ENCODE measurements at places on chromosomes 2 and 18.

DNA sequence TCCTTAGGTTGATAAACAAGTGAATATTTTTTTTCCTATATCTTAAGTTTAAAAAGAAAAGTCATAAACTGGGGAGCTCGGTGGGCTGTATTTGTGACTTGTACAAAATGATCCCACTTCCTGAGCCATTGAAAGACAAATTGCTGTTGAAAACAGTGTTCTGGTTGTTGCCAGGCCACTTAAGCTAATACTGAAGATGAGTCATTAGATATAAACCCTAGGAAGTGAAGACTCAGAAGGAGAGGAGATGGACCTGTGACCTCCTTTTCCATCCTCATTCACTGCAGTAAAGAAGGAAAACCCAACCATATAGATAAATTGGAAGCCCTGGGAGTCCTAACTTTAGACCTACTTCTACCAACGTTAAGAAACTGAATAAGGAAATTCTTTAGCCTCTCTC, 46.2 kb upstream of the SERPINE2 start:
- DNase-seq: no peak

DNA sequence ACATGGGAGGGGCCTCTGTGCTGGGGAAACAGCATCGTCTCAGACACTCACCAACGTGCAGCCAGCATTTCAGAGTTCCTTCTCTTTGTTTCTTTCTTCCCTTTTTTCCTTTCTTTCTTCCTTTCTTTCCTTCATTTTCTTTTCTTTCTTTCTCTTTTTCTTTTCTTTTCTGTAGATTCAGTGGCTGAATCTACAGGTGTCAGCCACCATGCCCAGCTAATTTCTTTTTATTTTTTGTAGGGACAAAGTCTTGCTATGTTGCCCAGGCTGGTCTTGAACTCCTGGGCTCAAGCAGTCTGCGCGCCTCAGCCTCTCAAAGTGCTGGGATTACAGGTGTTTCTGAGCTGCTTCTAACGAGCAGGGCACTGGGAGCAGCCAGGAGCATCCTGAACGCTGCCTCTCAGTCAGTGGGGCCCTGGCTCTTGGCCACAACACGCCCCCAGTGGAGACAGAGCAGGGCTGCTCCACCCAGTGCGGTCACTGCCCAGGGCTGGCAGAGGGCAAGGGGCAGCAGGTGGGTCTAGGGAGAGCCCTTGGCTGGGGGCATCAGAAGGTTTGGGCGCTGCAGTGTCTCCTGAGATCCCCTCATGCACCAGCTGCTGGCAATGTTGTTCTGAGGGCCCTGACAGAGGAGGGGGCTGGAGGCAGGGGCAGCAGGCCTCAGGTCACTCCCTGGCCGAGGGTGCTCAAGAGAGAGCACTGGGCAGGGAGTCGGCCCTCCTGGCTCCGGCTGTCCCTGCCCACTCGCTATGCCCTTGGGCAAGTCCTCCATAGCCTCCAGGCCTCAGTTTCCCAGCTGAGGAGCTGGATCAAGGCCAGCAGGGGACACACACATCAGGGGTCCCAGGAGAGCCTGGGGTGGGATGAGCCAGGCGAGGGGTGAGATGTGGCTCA, 4.7 kb upstream of the KLHL30 start:
- DNase-seq: peak; percentile 82

DNA sequence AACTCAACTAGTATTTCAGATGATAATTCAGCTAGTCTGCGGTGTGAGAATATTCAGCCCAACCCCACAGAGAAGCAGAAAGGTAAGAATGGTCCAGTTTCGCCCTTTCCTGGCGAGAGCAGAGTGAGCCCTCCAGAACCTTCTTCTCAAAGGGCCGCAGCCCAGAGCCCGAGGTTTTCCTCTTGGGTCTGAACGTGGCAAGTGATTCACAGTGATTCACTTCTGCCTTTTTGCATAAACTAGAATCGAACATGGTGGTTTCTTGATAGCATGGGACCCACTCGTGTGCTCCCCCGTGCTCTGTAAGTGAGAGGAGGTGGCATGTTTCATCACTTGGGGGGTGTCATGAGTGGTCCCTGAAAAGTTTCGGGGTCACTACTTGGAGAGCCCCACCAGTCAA, 24.2 kb downstream of the TRAF3IP1 start:
- DNase-seq: no peak

GRCh38 chr18:50853863-50854271, 25.1 kb upstream of the ME2 start:
- DNase-seq: no peak

Data from H7 (cell line).